ENCODE measurements at places on chromosomes 2 and 18.

DNA sequence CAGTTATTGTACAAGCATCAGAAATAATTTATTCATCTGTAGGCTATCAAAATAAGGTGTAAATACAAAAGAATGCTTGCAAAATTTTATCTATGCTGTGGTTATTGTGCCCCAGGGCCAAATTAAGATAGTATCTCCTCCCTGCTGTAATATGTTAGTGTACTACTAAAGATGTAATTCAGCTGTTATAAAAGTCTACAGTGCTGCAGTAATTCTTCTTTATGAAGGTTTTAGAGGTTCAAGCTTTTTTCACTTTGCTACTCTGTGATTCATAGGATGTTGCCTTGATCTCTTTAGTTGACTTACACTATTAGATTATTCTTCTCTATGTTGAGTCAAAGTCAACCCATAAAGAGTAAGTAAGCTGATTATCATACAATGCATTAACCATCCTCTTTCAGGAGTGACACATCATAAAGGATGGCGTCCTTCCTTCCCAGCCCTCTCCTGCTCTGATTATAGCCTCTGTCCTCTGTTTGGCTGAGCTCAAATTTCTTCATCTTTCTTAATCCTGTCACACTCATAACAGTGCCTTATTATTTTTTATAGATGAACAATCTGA, 29.3 kb upstream of the DYNAP start:
- no peak for DNase-seq

DNA sequence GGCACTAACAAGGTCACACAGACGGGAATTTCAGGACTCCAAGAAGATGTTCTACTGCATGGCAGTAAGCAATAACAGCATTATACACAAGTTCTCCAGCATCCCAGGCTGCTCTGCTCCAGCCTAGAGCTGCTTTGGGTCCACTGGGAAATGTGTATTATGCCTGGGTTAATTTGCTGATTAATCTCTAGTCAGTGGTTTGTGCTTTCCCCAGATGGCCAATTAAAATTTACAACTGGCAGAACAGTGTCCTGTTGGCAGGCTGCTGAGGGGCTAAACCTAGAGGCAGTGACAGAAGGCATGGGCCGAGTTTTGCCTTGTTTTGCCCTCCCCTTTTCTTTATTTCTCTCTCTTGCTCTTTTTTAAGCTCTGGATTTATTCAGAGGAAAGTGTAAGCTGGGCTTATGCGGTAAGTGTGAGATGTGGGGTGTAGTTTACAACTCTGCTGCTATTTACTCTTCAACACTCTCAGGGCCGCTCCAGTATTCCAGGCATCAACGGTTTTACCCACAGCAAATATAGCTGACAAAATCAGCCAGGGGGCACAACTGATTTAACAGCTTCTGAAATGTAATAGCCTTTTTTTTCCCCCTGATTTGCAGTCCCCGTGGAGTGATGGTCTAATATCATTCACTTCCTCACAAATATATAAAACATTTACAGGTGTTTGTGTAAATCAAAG, 348.0 kb downstream of the GPD2 start:
- no peak for DNase-seq

GRCh38 chr2:45741161-45741850, 89.8 kb downstream of the PRKCE start:
- no peak for DNase-seq

DNA sequence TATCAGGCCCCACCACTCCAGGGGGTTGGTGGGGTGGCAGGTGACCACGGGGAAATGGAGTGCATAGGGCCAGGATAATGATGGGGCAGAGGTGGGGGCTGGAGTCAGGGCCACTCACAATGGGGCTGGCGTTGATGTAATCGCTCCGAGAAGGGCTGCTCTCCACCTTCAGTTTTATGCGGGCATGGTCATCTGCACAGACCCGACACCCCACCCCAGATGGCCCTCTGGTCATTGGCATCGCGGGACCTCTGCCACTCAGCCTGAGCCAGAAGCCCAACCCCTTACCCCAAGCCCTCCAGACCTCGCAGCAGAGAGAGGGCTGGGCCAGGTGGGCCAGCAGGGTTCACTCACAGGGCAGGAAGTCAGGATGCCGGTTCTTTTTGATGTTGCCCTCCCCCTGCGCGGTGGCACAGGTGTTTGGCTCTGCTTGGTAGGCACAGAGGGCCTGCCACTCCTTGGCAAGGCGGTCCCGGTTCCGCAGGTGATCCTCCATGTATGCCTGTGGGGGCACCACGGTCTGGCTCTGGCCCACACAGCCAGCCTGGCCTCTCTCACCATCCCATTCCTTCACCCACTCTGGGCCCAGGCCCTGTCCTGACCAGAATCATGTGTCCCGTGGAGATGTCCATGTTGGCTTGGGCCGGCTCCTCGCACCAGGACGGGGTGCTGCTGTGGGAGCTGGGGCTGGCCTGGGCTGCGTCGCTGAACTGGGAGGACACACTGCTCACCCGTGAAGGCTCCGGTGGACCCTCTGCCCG, 12.4 kb downstream of the PTPRN start:
- DNase-seq, result no peak

- peak; percentile 80 for DNase-seq
Observed at GRCh38 chr2:25314514-25315315, 27.0 kb downstream of the DNMT3A start.

- no peak for DNase-seq
Observed at GRCh38 chr2:172101821-172102390, 794 bp downstream of the DLX2 start.

DNA sequence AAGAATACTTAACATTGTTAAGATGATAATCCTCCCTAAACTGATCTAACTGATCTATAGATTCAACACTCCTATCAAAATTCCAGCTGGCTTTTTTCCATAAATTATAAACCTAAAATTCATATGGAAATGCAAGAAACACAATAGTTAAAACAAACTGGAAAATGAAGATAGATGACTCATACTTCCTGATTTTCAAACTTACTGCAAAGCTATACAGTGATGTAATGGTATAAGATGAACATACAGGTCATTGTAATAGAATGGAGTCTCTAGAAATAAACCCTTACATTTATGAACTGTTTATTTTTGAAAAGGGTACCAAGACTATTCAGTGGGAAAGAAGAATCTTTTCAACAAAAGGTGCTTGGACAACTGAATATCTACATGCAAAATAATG, 32.3 kb downstream of the UBXN4 start:
- no peak for DNase-seq

DNA sequence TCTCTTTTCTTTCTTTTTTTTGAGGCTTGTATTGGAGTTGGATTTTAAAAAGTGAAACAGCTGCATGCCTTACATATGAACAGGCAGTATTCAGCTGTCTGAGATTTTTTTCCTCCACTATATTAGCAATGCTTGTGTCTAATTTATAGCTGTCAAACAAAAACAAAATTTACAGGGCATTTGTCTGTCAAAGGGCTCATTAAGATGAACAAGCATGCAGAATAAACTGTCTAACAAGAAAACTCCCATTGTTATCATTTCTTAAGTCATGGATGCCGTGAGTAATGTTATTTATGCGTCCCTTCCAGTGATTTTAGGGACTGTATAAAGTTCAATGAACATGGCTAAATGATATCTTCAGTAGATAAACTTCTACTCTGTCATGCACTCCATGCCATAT, 674.7 kb downstream of the PLCL1 start:
- DNase-seq, result no peak

GRCh38 chr2:28381225-28382180, 11.2 kb upstream of the FOSL2 start:
- DNase-seq, result no peak

DNA sequence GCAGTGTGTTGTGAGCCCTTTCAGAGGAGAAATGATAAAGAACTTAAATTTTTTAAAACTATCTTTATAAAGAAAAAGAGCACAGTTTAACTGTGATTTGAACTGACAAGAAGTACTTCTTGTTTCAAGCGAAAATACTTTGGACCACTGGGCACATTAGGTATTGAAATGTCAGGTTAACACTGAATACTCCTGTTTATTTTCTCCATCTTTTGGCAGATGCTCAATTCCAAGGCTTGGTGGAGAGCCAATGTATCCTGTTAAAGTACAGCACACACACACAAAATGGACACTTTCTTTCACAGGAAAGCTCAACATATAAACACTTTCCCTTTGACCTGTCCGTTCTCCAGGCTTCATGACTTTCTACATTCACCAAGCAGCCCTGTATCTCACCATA, 32.6 kb upstream of the SP3 start:
- no peak for DNase-seq

GRCh38 chr2:241064008-241064801, 37.9 kb downstream of the MTERF4 start:
- DNase-seq, result peak; percentile 67

DNA sequence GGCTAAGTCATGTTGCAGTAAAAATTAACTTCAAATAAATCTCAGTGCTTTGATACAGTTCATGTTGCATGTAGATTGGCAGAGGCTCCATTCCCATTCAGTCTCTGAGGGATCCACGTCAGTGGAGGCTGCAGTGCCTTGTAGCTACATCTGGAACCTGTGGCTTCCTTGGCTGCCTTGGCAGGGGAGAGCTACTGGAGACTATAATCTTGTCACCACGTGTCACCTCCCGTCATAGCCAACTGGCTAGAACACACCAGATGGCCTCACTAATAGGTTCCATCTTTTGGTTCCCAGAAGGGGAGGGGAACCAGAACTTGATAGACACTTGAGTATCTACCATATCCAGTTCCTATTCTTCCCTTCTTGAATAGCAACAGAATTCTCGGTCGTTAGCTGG, 28.4 kb downstream of the E2F6 start:
- DNase-seq, result no peak

- DNase-seq, result no peak
Observed at GRCh38 chr2:138036522-138036921, 72.2 kb downstream of the HNMT start.

DNA sequence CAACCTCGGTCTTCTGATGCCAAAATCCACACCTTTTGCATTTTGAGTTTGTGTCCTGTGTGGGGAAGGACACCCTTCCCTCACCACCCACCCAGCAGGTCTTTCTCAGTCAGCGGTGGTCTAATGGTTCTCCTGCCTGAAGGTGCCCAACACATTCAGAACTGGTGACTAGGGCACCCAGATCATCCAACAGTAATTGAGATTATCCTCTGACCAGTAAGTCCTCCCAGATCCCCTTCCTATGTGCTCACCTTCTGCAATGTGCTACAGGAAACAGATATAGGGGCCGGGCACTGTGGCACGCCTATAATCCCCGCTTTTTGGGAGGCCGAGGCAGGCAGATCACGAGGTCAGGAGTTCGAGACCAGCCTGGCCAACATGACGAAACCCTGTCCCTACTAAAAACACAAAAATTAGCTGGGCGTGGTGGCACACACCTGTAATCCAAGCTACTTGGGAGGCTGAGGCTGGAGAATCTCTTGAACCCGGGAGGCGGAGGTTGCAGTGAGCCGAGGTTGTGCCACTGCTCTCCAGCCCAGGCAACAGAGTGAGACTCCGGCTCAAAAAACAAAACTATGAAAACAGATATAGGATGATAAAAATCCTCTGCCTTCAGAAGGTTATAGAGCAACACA, 56.2 kb downstream of the REEP1 start:
- DNase-seq, result no peak

- no peak for DNase-seq
Observed at GRCh38 chr2:118085173-118086023, 2.9 kb upstream of the INSIG2 start.

- no peak for DNase-seq
Observed at GRCh38 chr2:120803764-120804335, 68.2 kb downstream of the GLI2 start.

DNA sequence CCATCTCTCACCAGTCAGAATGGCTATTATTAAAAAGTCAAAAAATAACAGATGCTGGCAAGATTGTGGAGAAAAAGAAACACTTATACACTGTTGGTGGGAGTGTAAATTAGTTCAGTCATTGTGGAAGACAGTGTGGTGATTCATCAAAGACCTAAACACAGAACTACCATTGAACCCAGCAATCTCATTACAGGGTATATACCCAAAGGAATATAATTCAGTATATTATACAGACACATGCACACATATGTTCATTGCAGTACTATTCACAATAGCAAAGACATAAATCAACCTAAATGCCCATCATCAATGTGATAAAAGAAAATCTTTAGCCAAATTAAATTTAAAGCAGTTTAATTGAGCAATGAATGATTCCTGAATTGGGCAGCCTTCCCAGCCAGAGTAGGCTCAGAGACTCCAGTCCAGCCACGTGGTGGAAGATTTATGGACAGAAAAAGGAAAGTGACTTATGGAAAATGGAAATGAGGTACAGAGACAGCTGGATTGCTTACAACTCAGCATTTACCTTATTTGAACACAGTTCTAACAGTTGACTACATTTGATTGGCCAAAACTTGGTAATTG, 377.1 kb upstream of the SLC39A10 start:
- no peak for DNase-seq

DNA sequence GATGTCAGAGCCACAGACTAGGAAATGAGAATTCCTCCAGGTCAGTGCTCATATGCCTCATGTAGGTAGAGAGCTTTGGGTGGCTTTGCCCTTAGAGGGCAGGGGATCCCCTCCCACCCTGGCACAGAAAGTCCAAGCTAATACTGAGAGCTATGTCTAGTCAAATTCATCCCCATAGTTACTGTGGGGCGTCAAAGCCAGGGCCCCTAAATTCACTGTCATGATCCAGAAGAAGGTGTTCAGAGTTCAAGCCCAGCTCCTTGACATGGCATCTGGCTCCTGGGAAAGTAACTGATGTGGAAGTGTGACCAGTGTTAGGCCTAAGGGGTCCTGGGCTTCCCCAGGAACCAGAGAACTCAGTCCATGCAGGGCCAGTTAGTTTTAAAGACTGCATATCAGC, 1.8 kb downstream of the THNSL2 start:
- DNase-seq, result no peak

- no peak for DNase-seq
Observed at GRCh38 chr2:222440673-222441422, 16.5 kb downstream of the SGPP2 start.

GRCh38 chr18:36735130-36735529, 93.7 kb downstream of the TPGS2 start:
- DNase-seq, result no peak

DNA sequence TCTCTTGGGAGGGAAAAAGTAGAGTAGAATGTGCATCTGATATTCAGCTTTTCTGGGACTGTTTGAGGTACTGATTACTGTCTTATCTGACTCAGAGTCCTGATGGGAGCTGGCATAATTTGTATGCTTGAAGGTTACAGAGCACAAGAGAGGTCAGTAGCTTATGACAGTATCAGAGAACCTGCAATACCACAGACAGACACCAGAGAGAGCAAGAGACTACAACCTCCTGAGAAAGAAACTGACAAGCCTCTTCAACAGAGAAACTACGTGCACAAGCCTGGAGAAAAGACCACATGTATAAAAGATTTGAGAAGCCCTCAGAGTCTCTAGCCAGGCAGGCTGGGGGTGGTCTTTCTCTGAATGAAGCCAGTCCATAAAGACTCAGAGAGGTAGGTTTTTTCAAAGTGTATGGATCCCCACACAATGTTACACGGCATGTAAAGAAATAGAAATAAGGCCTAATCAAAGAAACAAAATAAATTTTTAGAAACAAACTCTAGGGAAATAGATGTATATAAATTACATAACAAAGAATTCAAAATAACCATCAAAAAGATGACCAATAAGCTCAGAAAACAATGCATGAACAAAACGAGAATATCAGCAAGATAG, 568.3 kb downstream of the LRRTM4 start:
- DNase-seq, result no peak

- no peak for DNase-seq
Observed at GRCh38 chr18:65458871-65459270, 291.9 kb upstream of the CDH7 start.

Measured in CD4-positive, alpha-beta T cell treated with Interleukin-17A for 1 hour (primary cell).